M059J (cell line): ENCODE measurements at places on chromosomes 5 and 9. TPM values are rescaled to one million over a fixed set of nuclear protein-coding genes. Genes with fewer than 3 reads are reported as not detected.

ROR2 gene
- 0.94 and 2.9 TPM in 2 replicates for total RNA-seq

DNA sequence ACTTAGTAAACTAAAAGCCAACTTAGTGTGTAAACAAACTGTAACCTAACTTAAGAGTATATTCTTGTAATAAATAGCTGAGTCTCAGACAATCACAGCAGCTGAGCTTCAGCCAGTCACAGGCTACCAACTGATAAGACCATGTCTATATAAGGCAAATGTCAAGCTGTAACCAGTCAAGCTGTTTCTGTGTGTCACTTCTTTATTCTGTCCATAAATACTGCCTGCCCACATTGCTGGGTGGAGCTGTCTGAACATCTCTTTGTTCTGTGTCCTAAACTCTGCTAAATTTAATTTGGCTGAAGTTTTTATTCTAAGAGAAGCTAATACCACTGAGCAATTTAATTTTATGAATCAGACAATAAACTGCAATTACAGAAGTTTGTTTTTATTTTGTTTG is 412.1 kb upstream of the CDH10 start:
- peak; percentile 20 for DNase-seq

- DNase-seq, result peak; percentile 90
These were observed 141.1 kb upstream of the TARS1 start for GRCh38 chr5:33299621-33300208.

- DNase-seq, result no peak
These were observed 26.7 kb downstream of the EBF1 start for GRCh38 chr5:159073026-159073425.

DNA sequence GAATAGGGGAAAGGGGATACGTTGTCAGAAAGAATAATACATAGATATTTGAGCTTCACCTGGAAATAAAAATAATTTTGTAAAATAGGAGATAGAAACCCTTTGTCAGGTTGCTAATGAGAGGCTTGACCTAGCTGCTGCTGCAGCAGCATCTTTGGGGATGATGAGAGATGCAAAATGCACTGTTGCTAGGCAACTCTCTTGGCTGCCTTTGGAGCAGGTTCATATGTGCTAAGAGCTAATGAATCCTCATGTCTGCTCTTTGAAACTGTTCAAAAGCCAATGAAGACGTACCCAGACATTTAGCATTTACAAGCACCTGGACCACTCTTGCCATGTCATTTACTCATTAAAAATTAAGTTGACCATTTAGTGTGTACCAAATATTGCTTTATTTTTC is 121.7 kb downstream of the FOCAD start:
- no peak for DNase-seq

ABHD17B gene
- total RNA-seq, result 34.5 and 49.0 TPM in 2 replicates

- no peak for DNase-seq
These were observed 50.7 kb downstream of the PPP2R2B start for GRCh38 chr5:146827901-146828300.

- DNase-seq, result no peak
These were observed 37.8 kb upstream of the ANKRD34B start for GRCh38 chr5:80607832-80608231.

DNA sequence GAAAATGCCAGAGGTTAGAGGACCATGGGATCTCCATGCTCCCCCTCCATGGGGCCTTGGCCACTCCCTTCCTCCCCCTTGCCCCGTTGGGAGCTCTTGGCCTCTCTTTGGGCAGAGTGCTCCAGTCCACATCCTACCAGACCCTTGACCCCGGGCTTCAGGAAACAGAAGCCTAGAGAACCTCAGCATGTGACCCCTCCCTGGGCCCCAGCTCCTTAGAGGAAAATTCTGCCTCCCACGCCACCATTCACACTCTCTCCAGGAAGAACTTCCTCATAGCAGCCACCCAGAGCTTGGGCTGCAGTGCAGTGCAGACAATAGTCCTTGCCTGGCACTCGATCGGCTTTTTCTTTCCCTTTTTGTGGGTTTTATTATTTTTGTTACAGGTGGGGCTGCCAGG is 6.0 kb downstream of the LHX6 start:
- no peak for DNase-seq

DNA sequence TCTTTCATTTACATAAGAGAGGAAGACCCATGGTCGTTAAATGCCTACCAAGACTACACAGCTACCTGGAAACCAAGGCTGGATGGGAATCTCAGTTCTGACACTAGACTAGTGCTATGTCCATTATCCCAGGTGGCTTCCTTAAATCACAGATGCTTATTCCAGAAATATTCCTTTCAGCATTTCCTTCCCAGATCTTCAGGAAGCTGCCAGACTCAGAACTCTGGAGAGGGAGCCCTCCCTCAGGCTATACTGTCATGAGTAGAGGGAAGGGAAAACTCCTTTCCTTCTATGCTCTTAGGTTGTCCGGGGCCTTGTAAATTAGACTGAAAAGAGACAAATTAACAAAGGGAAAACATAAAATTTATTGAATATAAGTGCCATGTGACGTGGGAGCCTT is 20.8 kb downstream of the FREM1 start:
- DNase-seq, result no peak

- peak; percentile 53 for DNase-seq
These were observed 45.5 kb downstream of the SPIN1 start for GRCh38 chr9:88433583-88434255.

- no peak for DNase-seq
These were observed 30.4 kb upstream of the KCNV2 start for GRCh38 chr9:2686911-2687310.

- DNase-seq, result no peak
These were observed 37.8 kb upstream of the CRB2 start for GRCh38 chr9:123318202-123318601.

ADAMTS19 gene
- total RNA-seq, result 0.10 and 0.34 TPM in 2 replicates

- no peak for DNase-seq
These were observed 6.3 kb downstream of the PLAA start for GRCh38 chr9:26940779-26941178.

DNA sequence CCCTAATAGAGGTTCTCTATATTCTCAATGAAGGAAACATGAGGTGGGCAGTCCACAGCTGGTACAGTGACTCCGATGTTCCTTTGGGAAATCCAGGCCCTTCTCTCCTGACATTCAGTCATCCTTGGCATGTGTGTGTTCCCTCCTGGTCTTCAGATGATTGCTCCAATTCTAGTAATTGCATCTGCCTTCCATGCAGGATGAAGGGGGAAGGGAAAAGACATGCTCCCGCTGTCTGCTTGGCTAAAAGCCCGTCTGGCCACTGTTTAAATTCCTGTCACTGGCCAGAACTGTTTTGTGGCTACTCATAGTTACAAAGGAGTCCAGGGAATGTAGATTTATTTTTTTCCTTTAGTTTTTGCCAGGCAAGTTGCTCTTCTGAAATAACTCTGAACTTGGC is 65.0 kb downstream of the MAST4 start:
- peak; percentile 19 for DNase-seq

- DNase-seq, result no peak
These were observed 98.7 kb upstream of the PALM2AKAP2 start for GRCh38 chr9:109681301-109681700.

- peak; percentile 28 for DNase-seq
These were observed 671.1 kb downstream of the TAF11L14 start for GRCh38 chr5:18305288-18305924.

- DNase-seq, result peak; percentile 85
These were observed 28.5 kb downstream of the RHOBTB3 start for GRCh38 chr5:95759634-95760033.

IL5 gene
- not detected in 2 replicates for total RNA-seq

PLAC8L1 gene
- not detected in 2 replicates for total RNA-seq

DNA sequence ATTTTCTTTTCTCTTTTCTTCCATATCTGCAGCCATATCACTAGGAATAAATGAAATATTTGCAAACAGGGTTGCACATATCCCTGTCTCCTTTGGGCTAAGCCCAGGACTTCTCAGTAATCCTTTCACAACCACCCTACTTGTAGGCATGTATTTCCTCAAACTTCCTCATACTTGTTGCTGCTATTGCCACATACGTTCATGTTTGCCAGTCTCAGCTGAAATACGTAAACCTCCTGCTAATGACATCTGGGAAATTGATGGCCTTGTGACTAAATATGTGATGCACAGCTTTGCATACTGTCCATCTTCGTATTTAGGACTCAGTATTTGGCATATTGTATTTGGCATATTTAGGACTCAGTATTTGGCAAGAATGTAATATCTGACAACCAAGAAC is 224.6 kb downstream of the PLK2 start:
- DNase-seq, result no peak

- DNase-seq, result peak; percentile 41
These were observed 441.5 kb downstream of the ENC1 start for GRCh38 chr5:74199005-74199404.

DNA sequence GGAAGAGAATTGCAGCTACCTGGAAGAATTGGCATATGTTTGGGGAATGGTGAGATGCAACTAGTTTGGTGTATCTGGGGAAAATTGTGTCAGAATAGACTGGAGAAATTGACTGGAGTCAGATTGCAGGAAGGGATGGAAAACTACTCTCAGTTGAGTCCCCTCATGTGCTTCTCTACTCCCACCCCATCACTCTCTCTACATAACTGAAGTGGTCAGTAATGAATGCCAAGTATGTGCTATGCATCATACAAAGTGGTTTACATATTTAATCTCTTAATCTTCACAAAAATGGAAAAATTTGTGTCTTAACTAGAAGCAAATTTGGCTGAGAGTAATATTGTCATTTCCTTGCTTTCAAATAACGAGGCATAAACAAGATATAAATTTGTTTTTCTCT is 146.4 kb upstream of the TNC start:
- DNase-seq, result peak; percentile 50

DNA sequence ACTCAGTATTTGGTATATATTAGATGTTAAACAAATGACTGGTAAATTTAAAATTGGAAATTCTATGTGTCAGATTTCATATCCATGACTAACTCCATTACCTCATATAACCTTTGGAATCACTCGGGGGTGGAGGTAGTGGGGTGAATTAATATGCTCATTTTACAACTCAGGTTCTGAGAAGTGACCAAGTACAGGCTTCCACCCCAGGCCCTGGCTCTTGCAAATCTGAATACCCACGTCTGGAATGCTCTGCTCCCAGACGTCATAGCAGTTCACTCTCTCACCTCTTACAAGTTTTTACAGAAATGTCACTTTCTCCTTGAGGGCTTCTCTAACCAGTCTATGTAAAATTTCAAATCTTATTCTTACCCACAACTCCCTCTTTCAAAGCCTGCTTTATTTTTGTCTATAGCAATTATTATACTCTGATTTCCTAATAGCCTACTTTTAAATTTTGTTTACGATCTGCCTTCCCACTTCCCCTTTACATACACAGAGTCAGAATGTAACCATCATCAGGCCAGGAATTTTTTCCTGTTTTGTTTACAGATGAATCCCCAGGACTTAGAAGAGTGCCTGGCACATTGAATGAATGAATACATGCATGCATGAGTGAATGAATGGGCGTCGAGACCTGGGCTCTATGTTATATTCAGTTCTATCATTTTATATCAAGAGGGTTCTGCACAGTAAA is 134.1 kb upstream of the IFNE start:
- DNase-seq, result peak; percentile 98

GRCh38 chr5:133354323-133355185 is 257.8 kb downstream of the FSTL4 start:
- DNase-seq, result no peak

DNA sequence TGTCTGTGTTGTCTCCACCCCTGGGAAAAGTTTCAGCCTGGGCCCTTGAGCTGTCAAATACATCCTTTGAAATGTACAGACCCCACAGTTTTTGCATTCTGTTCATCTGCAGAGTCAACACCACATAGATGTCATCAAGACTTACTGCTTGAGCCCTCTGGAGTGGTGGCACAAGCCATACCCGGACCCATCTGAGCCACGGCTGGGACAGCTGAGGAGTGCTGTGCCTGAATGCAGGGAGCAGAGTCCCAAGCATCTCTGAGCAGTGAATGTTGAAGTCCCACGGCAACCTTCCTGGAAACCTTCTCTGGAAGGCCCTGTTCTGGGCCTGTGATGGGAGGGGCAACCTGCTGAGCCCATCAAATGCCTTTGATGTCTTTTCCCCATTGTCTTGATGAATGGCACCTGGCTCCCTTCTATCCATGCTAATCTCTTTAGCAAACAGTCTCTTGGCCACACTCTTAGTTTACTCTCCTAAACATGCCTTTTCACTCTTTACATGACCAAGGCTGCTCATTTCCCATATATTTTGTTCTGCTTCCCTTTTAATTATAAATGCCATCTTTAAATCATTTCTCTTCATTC is 92.5 kb downstream of the ATPSCKMT start:
- no peak for DNase-seq

- no peak for DNase-seq
These were observed 973.3 kb downstream of the TAF11L14 start for GRCh38 chr5:18607570-18607969.

DNA sequence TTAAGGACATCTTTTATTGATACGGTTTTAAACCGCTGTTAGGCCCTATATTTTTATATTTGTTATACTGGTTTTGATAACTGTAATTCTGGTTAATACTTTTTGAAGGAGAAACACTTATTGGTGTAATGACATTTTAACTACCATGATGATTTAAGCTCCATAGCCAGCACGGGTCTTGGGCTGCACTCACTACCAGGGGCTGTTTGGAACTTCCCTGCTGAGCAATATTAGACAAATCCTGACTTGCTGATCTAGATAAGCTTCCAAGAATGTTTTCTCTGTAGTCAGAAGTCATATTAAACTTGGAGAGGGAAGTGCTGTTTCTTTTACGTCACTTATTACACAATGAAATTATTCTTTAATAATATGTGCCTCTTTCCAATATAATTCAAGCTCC is 540.0 kb upstream of the GRAMD2B start:
- no peak for DNase-seq

DNA sequence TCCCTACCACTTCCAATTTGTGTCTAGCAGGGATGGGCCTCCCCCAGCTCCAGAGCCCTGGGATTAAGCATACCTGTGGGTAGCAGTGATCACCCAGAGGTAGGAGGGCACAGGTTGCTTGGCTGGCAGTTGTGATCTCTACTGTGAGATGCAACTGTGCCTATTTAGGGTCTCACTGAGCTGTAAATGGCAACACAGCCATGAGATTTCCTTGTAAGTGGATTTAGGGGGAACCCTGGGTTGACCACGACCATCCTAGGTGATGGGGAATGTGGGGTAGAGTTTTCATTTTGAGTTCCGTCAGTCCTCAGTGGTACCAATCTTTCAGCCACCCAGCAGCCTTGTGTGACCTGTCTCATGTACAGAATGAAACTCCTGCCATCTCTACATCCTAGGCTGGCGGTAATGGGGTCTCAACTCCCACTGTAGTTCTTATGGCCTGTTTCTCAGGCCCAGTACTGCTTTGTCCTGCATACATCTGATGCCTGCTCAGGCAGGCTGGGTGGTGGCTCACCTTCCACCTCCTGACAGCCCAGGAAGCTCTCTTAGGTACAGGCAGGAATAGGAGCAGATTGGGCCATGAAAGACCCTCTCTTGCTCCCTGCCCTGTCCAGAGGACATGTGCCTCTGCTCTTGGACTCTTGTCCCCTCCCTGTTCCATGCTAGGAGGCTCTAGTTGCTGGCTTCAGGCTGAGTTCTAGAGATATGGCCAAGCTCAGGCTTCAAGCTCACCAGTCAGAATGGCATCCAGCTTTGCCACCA is 8.1 kb downstream of the HNRNPAB start:
- DNase-seq, result no peak

LECT2 gene
- total RNA-seq, result not detected in 2 replicates

DNA sequence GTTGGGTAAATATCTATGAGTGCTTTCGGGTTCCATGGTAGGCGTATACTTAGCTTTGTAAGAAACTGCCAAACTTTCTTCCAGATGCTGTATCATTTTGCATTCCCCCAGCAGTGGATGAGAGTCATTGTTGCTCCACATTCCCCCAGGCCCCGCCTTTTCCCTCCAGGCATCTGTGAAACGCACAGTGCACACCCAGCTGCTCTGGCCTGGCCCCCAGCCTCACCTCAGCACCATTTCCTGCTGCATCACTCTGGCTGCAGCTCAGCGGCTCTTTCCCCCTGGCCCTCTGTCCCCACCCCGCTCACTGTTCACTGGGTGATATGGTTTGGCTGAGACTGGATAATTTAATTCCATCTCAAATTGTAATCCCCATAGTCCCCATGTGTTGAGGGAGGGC is 76.6 kb upstream of the SPTLC1 start:
- peak; percentile 37 for DNase-seq
